NCI-H748 treated with DMSO at 0.1 percent for 48 hours (cell line): ENCODE measurements at places on chromosomes 1 and 21.

GRCh38 chr1:207938016-207938415 is 27.1 kb upstream of the CD34 start:
- no peak for DNase-seq

DNA sequence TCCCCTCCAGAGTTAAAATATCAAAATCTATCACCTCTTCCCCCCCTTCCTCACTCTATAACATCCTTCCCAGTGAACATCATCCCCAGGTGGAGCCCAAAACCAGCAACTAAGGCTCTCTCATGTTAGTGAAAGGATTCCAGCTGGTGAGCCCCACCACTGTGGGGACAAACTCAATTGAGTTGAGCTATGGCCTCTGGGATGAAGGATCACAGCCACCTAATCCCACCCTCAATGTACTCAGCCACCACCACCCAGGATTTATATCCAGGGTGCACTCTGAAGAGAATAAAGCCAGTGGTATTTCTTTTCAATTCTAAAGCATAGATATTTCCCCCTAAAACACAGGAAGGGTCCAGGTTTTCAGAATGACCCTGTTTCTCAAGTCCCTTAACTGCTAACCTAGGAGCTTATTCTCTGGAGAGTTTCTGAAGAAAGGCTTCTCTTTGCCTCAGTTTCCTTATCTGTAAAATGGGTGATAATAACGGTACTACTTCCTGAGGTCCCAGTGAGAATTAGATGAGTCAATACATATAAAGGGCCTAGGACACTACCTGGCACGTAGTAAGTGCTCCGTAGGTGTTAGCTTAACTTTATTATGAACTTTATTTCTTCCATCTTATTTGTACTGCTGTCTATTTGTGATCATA is 15.6 kb upstream of the BOLA1 start:
- DNase-seq, result no peak

GRCh38 chr1:16605213-16605525 is 8.2 kb downstream of the NBPF1 start:
- no peak for DNase-seq

DNA sequence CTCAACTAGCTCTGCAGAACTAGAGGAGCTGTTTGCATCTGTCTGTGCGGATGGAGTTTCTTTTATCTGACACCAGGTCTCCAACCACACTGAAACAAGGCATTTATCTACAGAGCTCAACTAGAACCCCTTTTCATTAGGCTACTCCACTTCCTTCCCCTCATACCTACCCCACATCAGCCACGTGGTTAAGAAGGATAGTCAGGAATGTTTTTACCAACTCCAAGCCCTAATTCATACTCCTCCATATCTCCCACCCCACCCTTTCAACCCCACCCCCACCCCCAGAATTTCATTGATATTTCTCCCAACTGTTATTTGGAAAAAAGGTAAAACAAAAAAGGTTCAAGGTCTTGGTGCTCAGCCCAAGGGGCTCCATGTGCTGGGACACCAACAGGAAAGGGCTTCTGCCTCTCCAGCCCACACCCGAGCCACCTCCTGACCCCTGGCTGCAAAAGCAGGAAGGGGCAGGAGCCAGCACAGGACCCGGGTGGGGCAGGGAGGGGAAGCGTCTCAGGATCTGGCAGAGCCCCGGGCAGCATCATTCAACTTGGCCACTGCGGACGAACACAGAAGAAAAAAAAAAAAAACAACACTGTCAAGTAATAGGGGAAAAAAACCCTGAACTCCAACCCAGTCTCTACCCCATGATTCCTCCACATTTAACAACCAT is 7.0 kb downstream of the ENSA start:
- no peak for DNase-seq

DNA sequence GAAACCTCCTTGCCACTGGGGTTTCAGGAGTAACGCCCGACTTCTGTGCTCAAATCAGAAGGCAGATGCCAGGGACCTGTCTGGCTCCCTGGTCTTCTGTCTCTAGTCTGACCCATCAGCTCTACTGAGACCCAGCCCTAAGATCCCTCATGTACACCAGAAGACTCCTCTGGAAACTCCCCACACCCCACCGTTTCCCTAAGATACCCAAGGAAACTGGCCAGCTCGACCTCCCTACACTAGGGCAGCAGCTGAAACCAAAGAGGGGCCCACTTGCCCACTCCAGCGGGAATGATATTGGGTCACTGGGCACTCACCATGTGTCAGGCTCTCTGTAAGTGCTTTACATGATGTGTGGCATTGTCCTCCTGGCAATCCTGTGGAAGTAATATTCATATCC is 469 bp upstream of the S100A16 start:
- no peak for DNase-seq

DNA sequence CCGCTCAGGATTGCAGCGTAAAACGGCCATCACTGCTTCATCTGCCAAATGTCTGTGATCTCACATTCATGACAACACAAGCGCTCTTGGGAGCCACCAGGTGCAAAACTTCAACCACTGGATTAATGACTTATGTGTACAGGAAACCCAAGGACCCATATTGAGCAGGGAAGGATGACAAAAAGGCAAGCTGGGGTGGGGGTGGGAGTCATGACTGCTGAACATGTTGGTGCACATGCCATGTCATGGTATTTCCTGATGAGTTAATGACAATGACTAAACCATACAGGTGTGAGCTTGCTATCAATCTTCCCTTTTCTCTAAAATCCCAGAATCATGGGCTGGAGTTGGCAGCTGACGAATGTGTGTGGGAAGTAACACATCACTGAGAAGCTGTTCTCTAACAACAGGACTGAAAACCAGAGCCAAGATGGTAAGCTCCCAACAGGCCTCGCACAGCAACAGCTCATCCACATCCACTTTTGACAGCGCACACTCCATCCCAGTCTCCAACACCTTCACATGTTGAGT is 3.1 kb upstream of the SH2D5 start:
- DNase-seq, result no peak

DNA sequence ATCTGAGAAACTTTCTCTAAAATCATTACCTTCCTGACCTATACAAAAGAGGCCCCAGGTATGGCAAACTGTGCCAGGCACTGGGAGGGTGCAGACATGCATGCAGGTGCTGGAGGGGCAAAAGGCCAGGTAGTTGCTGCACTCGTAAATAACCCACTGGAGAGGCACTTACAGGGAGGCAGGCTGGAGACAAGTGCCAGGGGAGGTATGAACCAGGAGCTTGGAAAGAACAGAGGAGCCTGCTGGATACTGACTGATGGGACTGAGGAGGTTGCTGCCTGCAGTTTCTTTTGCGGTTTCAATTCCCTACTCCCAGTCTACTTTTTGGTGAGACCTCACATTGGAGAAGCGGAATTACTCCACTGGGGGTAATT is 113.9 kb downstream of the DSCAM start:
- no peak for DNase-seq

DNA sequence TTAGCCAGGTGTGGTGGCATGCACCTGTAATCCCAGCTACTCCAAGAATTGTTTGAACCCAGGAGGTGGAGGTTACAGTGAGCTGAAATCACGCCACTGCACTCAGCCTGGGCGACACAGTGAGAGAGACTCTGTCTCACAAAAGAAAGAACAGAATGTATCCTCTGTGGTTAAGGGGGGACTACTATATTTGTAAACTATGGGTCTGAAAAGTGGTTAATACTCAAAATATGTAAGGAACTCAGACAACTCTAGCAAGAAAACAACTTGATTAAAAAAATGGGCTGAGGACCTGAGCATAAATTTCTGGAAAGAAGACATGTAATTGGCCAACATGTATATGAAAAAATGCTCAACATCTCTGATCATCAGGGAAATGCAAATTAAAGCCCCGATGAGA is 11.2 kb downstream of the FNBP1L start:
- DNase-seq, result no peak

- no peak for DNase-seq
These were observed 6.9 kb downstream of the PLA2G5 start for GRCh38 chr1:20076710-20077461.

GRCh38 chr21:36211660-36212512 is 55.3 kb downstream of the DOP1B start:
- no peak for DNase-seq

GRCh38 chr1:7534061-7534825 is 236.9 kb upstream of the VAMP3 start:
- DNase-seq, result no peak

- DNase-seq, result no peak
These were observed 19.9 kb upstream of the UBE2U start for GRCh38 chr1:64183395-64184002.

DNA sequence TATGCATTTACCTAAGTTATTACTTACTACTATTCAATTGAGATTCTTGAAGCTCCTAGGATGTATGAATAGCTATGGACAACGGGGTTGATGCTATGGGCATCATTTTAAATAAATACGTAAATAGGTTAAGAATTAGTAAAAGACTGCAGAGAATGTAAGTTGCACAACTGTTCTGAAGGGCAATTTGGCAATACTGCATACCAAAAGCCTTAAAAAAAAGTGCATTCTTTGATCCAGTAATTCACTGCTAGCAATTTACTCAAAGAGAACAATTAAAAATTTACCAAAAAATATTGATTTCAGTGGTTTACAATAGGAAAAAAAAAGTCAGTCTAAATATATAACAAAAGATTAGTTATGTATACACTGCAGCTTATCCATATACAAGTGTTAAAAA is 3.5 kb downstream of the ARPC5 start:
- no peak for DNase-seq

GRCh38 chr1:231104917-231105316 is 56.9 kb upstream of the TRIM67 start:
- DNase-seq, result no peak

DNA sequence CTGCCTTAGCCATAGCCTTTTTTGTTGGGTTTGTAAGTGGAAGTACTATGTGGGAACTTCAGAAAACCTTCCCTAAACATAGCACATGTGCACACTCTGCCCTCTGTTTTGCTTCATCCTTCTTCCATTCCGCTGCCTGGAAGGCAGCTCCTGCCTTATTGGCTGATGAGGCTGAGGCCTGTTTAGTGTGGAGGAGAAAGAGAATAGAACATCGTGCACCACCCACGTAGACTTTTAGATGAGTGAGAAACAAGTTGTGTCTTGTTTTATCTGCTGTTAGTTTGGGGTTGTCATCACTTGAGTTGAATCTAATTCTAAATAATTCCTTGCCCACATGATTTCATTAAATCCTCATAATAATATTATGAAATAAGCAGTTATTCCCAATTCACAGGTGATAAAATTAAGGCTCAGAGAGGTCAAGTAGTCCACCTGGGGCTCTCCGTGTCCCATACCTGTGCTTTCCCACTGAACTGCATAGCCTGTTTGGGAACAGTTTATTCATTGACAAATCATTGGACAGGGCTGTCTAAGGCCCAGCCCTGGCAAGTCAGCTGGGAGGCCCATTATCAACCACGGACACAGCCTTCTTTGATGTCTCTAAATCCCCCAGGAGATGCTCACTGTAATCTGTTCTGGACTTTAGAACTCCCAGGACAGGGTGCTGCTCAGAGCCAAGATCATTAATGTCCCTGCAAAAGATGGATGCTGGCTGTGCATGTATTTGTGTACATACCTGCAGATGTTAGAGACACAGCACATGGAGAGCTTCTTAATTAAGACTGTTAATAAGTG is 93.0 kb downstream of the ABCA4 start:
- no peak for DNase-seq

DNA sequence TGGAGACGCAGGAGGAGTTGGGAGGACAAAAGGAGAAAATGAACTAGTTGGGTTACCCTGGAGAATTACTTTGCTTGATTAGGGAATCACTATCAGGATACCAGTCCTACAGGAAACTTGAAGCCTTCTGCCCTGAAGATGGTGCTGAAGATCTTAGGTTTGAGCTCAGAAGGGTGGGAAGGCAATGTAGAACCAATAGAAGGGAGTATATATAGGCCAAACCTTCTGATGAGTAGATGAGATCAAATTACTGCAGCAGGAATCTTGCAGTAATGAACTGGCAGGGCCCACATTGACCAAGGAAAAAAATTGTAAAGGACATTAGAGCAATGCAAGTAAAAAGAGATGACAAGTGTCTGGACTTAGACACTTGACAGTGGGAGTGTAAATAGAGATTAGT is 116.3 kb upstream of the CACYBP start:
- DNase-seq, result no peak

- no peak for DNase-seq
These were observed 1624.0 kb downstream of the AMY1C start for GRCh38 chr1:105373681-105374080.

DNA sequence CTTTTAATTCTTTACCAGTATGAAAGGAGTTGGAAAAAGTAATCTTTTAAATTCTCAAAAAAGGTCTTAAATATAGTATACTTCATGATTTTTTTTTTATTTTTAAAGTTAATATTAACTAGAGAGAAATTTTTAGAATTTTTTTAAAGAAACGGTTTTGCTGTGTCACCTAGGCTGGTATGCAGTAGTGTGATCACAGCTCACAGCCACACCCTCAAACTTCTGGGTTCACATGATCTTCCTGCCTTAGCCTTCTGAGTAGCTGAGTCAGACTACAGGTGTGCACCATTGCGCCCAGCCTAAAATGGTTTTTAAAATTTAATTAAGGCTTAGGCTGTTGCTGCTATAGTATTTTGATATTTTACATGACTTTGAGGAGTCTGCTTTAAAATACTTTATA is 52.4 kb downstream of the TLCD4 start:
- DNase-seq, result no peak

GRCh38 chr1:171484760-171485374 is 463 bp upstream of the PRRC2C start:
- peak; percentile 37 for DNase-seq

DNA sequence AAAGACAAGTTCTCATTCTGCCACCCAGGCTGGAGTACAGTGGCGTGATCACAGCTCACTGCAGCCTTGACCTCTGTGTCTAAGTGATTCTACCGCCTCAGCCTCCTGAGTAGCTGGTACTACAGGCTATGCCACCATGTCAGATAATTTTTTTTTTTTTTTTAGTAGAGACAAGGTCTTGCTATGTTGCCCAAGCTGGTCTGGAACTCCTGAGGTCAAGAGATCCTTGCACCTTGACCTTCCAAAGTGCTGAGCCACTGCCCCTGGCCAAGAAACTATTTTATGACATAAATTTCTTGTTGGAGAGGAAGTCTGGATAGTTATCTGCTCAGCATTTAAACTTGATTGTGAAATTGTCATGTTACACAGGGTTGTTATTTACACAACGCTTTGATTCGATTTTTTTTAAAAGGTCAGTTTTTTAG is 2.1 kb downstream of the SCCPDH start:
- no peak for DNase-seq

DNA sequence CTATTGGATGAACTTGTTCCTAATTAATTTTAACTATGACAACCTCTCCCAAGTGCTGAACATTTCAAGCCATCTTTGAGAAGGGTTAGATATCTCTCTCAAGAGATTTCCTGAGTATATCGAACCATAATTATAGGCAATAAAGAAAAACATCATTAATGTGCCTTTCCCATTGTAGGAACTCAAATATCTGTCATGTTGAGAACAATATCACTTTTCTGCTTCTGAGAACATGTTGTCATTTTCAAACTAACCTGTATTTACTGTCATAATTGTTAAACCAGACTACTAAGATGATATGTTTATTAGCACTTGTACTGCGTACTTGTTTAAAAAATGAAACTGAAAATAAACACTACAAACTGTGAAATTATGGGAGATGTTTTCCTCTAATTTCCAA is 4.3 kb downstream of the EPS15 start:
- DNase-seq, result no peak
